Midbrain (tissue), 1 donor: ENCODE measurements at places on chromosomes 2 and 18.

DNA sequence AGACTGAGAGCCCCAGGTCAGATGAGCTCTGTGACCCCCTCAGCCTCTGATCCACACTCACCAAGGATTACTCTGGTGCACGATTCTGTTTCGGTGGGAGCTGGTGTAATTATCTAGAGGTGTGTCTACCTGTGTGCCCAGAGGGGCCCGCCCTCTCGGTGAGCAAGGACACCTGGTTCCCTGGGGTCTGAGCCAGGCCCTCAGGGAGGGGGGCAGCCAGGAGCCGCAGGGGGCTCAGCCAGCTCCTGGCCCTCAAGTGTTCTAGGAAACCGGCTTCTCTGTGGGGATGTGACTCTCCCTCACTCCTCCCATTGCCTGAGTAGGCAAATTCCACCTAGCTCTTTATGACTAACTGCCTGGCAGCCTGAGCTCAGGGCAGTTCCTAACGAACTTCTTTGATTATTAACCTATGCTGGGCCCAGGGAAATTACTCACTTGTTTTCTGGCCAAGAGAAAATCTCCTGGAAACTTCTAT is 17.4 kb downstream of the AGAP1 start:
- no peak for DNase-seq

- DNase-seq, result no peak
Measured at GRCh38 chr2:43540021-43540779, 55.6 kb downstream of the THADA start.

DNA sequence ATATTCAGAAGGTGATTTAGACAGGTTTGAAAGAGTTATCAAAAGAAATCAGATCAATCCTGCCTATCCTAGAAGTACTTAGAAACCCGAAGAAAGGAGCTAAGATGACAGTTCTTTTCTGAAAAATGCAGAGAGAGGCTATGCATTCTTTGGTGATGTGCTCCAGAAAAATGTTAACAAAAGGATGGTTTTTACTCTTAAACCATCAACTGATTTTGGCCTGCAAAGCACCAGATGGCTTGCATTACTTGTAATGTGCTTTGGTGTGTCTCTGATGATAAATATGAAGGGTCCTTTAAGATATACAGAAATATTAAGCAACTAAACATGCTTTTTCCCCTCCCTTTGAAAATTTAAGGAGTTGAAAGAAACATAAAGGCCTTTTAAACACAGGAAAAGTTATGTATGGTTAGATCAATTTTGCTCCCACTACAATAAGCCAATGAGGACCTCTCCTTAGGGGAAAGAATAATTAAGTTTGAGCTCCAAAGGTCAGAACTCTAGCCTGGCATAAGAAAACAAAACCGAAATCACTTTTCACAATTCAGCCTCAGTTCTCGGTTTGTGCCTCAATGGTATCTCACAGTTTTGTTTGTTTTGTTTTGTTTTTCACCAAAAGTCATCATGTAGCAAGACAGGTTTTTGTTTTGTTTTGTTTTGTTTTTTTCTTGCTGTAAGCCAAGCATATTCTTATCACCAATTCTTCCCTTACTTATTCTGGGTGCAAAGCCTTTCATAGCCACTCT is 302.4 kb upstream of the NT5C1B start:
- DNase-seq, result no peak

- no peak for DNase-seq
Measured at GRCh38 chr2:57891086-57891712, 155.4 kb upstream of the VRK2 start.

DNA sequence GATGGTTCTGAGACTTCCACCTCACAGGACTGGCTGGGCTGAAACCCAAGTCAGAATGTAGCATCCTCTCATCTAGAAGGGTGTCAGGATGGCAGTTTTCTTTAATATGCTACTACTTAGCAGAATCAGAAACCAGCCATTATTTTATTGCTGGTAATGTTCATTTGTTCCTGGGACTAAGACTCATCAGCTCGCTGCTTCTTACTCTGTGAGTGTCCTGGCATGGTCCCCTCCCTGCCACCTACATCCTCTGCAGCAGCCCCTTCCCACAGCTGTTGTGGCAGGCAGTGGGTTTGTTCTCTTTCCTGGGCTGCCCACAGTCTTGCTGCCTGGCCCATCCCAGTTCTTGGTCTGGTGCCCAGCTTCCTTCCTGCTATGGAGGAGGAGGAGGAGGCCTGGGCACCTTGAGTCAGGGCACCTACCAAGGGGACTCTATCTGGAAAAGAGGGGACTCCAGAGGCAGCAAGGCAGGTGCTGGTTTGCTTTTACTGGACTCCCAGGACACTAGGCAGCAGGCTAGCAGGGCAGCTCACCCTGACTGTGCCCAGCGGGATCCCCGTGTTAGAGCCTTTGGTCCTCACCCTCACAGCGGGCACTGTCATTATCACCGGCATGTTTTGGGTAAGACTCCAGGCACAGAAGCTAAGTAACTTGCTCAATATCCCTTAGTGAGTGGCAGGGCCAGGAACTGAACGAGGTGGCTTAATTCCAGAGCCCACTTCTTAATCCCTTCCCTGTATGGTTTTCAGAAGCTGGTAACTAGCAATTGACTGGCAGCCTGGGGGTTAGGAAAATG is 62.1 kb downstream of the LRRFIP1 start:
- DNase-seq, result no peak

DNA sequence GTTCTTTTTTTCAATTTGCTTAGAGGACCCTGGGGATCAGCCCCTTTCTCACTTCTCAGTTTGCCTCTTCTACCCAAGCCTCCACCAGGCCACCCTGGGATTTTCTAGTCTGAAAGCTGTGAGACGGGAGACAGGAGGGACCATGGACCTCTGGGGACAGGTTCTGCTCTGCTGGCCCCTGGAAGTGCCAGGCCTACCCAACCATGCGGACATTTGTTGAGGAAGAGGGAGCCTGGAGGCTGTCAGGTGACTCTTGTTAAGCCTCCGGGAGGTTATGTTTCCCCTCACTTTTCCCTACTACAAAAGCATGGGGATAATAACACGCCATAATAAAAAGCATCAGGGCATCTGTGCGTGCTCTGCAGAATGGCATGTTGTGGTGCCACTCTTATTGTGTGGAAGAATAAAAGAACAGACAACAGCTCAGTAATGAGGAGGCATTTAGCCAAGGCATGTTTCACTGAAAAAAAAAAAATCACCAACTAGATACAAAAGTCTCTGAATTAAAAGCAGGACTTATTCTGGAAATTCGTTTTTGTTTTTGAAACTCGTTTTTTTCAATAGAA is 48.3 kb upstream of the PLA2R1 start:
- no peak for DNase-seq

GRCh38 chr2:197369933-197370320 is 59.3 kb upstream of the ANKRD44 start:
- DNase-seq, result no peak

DNA sequence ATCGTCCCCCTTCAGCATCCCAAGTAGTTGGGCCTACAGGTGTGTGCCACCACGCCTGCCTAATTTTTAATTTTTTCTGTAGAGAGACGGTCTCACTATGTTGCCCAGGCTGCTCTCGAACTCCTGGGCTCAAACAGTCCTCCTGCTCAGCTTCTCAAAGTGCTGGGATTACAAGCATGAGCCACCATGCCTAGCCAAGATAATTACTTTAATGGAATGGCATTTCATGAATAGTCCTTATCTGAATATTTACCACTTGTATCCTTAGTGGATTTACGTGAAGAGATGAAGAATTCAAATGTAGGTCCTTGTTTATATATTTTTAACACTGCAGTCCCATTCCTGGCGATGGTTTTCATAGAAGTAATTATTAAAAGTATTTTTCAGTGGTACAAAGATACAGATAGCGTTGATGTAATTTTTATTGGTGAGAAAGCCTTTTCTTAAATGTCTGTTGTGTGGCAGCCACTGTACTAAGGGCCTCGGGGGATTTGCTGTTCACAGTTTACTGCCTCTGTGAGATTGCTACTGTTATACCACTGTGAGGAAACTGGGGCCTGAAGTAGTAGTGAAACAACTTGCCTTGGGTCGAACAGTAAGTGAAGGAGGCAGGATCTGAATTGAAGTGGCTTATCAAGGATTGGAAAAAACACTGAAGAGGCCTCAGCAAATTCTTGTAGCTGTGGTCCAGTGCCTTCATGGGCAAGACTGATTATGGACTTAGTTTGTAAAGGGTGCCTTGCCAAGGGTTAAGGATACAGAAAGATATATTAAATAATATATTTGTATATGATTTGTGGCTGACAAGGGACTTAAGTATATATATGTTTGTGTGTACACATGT is 151.2 kb downstream of the PRPF40A start:
- DNase-seq, result no peak

DNA sequence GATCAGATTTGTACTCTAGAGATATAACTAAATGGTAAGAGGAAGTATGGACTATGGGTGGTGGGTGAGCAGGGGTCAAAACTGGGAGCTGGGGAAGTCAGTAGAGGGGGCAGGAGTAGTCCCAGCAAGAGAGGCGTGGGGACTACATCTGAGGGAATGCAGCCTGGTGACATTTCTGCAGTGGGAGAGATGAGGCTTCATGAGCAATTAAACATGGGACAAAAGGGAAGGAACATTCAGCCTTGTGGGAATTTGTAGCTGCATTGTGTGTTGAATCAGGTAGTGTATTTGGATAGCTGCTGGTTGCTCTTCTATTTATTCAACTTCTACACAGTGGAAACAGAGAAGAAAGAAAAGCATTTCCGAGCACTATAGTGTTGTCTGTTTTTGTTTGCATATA is 3.6 kb downstream of the CNOT11 start:
- no peak for DNase-seq

DNA sequence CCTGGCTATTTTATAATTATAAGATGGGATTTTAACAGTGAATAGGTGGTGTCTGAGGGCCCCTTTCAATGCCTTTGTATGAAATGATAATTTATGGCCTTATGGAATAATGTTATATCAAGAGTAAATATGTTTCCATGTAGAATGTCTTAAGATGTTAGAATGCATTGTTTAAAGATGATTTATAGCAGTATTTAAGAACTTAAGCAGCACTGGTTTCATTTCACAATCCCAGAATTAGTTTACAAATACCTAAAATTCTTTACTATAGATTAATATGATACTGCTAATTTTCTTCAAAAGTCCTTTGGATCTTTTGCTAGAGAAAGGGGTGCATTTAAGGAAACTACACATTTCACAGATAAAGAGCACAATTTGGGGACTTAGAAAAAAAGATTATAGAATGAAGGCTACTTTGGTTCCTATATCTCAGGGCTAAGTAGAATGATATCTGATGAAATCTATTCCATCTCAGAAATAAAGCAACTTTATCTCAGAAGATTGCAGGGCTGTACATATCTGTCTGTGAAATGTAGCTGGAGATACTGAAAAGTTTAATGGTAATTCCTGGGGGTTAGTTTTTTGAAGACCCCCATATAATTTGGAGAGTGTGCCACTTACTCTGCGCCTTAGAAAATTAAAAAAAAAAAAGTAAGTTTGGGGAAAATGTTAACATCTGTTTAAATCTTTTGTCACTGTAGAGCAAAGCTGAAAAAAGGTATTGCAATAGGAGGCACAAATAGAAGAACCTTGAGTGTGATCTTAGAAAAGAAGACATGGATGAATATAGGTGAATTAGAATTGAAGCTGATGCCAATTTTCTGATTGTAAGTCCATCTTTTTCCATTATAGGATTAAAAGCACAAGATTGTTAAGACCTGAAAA is 123.4 kb downstream of the GULP1 start:
- no peak for DNase-seq

DNA sequence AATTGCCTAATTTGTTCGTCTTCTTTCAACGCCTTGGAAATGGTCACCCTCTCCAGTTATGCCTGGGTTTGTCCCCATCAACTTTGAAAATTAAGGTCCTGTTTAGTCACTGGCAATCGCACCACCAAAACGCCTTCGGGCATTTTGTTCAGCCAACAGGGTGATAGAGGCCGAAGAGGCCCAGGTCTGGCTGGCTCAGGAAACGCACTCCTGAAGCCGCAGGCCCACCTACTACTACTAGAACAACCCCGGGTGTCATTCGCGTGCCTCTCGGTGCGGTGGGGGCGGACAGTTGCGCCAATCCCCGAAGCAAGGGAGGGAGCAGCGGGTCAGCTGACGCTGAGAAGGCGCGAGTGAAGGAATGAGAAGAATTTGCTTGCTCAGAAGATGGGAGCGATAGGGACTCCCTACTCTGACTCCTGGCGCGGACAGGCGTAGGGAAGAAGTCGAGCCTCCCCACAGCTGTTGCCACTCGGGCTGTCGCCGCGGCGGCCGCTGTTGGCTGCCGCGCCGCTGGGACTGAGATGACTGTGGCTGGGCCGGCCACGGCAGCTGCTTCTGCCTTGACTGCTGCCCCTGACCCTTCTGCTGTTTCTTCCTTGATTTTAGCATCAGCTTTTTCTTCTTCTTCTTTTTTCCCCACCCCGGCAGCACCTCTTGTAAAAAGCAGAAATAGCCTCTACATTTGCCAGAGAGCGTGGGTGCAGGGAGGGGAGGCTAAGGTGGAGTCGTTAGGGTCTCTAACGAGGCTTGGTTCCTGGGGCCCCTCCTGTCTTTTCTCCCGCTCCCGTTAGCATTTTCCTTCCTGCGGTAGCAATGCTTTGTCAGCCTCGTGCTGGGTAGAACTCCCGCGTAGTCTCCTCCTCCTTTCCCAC is 387.6 kb downstream of the FIGN start:
- peak; percentile 59 for DNase-seq

DNA sequence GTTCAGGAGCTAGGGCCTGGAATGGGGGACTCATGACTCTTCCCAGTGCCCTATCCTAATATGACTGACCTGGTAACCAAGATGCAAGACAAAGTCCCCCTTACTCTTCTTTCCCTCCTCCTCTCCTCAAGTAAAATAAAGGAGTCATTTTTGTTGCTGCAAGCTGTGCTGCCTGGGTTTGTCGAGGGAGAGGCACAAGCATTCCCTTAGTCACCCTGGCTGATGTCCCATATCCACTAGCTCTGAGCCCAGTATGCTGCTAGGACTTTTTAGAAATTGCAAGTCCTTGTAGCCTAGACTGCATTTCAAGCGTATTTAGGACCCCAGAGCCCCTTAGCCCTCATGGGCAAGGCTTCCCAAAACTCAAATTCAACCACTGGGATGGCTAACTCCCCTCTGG is 338.5 kb upstream of the SETBP1 start:
- DNase-seq, result no peak

GRCh38 chr2:145137901-145138300 is 618.0 kb upstream of the ZEB2 start:
- DNase-seq, result no peak

DNA sequence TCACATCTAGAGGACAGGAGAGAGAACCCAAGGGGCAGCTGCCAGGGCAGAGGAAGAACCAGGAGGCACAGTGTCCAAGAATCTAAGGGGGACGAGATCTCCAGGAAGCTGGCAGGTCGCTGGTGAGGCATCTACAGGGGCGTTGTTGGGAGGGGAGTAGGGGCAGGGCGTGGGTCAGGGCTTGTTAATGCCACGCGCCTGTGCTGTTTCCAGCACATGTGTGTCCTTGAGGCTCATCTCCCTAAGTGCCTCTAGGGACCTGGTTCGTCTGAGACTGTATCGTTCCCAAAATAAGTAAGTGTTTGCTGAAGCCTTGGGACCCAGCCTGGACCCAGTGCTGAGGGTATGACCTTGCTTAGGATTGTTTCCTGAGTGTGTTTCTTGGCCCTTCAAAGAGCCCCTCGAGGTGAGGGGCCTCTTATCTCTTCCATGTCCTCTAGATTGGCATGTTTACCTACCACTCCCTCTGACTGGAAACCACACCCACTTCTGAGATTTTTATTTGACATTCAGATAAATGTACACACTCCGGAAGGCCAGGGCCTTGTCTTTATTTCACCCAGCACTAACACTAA is 22.2 kb downstream of the HK2 start:
- no peak for DNase-seq

- no peak for DNase-seq
Measured at GRCh38 chr18:72612894-72613533, 68.9 kb upstream of the CBLN2 start.
